ENCODE measurements at places on chromosomes 11 and 22. TPM values are rescaled to one million over a fixed set of nuclear protein-coding genes. Genes with fewer than 3 reads are reported as not detected.

Gene MYO18B
- total RNA-seq, result 0.12 TPM

Gene SMIM35
- not detected for total RNA-seq

Gene SLC17A6
- not detected for total RNA-seq

Gene ANO5
- total RNA-seq, result under 0.01 TPM

Gene GALNT18
- 1.5 TPM for total RNA-seq

Gene MPZL2
- total RNA-seq, result not detected

Gene CD3E
- not detected for total RNA-seq

Gene KRTAP5-9
- total RNA-seq, result not detected

Gene TCN1
- total RNA-seq, result not detected

Gene RHOD
- 28.9 TPM for total RNA-seq

Gene KCNK7
- total RNA-seq, result 1.2 TPM

Gene TSGA10IP
- total RNA-seq, result not detected

All from pericardium fibroblast (primary cell).